SK-N-SH (cell line): ENCODE measurements at places on chromosomes 6 and 20.
A peak's percentile ranks its signal among the peaks of the same experiment; 100 is the strongest.

GRCh38 chr6:127120023-127120786, 1.7 kb downstream of the RSPO3 start:
- peak; percentile 34 for DNase-seq

GRCh38 chr6:92069781-92070180, 1349.6 kb downstream of the EPHA7 start:
- no peak for DNase-seq

GRCh38 chr6:22964334-22964733, 395.0 kb downstream of the HDGFL1 start:
- no peak for DNase-seq

DNA sequence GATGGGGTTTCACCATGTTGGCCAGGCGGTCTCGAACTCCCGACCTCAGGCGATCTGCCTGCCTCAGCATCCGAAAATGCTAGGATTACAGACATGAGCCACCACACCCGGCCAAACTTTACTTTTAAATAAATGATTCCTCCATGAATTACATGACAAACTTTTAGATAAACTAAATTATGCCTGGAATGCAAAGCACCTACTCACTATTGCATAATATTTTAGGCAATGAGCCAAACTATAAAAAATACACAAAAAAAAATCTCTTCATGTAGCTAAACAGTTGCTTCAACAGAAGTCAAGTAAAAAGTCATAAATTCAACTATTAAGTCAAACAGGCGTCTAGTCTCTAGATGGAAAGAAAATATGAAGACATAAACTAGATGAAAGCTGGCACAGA, 56.5 kb downstream of the PTPRK start:
- DNase-seq: no peak

- DNase-seq: peak; percentile 72
Measured at GRCh38 chr20:17854307-17854903, 114.2 kb downstream of the SNX5 start.

DNA sequence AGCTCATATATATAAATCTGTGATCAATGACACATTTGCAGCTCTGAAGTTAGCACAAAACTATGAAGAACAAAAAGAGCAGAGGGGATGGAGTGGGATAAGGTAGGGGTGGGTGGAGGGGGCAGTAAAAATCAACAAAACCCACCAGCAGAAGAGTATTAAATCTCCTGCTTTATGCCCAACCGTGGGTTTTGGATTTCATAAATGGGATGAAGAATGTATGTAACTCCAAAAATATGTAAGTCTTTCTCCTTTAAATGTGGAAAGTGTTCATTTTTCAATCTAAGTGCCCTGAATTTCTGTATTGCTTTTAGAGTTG, 480.3 kb upstream of the MARCKS start:
- no peak for DNase-seq

DNA sequence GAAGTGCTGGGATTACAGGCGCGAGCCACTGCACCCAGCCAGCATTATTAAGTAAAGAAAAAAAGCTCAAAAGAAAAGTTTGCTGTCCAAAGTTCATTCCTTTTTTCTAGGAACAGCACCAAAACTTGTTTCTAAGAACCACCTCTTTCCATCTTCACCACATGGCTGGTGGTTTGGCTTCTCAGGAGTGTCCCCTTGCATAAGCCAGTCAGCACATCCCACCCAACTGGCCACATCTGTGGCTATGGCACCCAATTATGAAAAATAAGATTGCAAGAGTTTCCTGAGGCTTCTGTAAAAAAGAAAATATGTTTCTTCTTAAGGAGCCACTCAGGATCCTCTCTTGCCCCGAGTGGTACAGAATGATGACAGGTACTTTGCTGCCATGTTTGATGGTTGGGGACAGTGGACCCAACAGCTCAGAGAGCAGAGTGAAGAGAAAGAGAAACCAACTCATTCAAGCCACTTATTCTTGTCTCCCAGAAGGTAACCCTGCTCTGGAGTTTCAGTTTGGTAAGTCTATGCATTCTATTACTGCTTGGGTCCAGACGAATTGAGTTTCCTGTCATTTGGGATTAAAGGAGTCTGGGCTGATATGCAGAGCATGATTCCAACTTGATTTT, 65.3 kb downstream of the PSMB1 start:
- DNase-seq: no peak

DNA sequence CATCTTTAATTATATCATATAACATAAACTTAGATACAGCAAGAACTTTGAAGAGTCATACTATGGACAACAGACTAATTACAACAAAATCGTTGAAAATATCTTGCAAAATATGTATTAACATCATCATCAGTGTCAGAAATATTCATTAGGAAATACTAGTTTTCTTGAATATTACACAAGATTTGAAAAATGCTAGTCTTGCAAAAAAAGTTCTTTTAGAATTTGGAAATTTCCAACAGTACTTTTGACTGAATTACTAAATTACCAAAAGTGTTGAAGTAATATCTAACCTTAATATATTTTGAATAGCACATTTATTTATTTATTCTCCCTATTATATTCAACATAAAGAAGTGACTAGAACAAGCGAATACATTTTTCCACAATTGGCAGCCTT, 1224.8 kb upstream of the EYS start:
- DNase-seq: no peak

GRCh38 chr6:151488226-151488625, 5.6 kb upstream of the CCDC170 start:
- DNase-seq: no peak
